ENCODE measurements at places on chromosomes 5 and 9.

DNA sequence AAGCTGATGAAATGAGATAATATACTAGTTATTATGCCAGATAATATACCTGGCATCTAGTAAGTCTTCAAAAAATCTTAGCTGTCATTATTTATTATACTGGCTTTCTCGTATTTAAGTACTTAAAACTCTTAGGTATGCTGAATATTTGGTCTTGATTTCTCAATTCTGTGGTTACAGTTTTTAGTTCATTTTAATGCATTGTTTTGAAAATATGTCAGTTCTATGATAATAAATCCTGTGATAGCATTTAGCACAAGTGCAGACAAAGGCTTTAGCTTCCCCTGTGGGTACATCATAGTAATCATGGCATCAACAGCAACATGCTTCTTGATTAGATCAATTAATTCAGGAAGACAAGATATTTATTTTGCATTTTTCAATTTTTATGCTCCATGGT is 133.0 kb downstream of the SMC2 start:
- DNase-seq = no peak

DNA sequence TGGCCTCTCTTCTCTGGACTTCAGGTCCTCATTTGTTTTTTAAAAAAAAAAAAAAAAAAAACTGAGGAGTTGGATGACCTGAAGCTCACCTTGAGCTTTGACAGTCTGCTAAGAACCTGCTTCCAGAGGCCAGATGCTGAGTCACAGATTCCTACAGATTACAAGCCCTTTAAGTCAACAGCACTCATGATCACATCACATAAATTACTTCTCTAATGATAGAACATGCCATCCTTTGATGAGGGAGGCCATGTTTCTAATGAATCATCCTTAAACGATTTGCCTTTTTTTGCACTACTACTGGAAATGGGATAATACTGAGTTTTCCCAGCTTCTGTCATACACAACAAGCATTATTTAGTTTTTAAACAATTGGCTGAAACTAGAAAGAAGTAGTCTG is 34.2 kb upstream of the MYOT start:
- DNase-seq = no peak

DNA sequence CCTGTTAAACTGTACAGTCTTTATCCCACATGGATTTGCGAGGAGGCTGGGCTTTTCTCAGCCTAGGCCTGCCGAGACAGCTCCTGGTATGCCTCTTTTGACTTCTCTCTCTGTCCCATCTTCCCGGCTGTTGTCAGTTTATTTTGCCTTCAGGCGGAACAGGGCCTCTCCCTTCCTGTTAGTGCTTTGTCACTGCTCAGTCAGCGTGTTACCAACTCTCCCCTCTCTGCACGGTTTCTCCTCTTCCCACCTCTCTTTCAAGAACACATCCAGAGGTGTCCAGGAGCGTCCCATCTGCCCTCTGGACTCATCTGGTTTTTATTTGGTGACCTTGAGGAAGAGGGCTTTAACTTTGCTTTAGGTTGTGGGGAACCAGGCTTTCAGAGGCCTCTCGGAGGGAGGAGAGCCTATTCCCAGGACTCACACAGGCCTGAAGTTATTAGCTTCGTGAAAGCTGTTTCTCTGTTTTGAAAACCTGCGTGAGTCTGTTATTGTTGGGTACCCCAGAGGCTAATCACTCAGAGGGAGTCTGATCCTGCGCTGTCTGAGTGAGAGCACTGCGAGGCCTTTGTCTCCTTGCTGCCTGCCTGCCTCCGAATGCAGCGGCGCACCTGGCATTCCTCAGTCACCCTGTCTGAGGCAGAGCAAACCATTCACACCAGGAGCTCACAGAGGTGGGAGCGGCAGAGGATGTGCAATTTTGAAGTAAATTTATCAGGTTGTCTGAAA is 234.4 kb upstream of the MPDZ start:
- no peak for DNase-seq

DNA sequence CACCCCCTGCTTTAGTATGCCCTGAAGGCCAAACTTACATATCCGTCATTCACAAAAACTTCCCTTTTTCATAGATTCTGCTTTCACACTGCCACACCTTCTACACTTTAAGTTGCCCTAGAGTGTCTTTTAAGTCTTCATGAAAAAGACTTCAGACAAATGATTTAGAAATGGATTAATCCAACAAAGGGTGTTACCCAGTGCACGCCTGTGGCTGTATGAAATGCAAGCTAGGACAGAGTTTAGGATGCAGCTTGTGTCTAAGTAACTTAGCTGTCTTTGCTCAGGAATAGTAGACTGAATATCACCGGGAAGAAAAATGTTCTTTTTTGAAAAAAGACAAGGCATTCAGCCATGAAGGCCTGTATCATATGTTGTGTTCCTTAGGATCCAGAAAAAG is 210.0 kb downstream of the MPDZ start:
- no peak for DNase-seq

DNA sequence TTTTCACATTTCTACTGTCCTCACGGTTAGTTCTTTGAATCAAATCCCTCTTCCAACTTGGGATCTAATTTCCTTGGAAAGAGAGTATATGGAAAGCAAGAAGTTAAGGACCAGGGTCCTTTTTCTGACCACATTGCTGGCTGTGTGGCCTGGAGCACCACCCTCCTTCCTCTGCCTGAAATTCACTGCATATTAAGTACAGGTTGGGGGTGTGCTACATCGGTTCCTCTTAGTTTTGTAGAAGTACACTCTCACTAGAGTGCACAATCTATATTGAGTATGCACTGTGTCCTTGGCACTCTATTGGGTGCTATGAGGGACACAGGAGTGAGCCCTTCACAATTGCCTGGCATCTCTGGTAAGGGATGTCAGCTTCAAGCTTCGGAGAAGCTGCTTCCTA is 53.8 kb upstream of the KLF9 start:
- no peak for DNase-seq

GRCh38 chr5:83265318-83265717 is 188.0 kb downstream of the XRCC4 start:
- DNase-seq = no peak

GRCh38 chr5:166178411-166179080 is 2112.9 kb upstream of the WWC1 start:
- no peak for DNase-seq

DNA sequence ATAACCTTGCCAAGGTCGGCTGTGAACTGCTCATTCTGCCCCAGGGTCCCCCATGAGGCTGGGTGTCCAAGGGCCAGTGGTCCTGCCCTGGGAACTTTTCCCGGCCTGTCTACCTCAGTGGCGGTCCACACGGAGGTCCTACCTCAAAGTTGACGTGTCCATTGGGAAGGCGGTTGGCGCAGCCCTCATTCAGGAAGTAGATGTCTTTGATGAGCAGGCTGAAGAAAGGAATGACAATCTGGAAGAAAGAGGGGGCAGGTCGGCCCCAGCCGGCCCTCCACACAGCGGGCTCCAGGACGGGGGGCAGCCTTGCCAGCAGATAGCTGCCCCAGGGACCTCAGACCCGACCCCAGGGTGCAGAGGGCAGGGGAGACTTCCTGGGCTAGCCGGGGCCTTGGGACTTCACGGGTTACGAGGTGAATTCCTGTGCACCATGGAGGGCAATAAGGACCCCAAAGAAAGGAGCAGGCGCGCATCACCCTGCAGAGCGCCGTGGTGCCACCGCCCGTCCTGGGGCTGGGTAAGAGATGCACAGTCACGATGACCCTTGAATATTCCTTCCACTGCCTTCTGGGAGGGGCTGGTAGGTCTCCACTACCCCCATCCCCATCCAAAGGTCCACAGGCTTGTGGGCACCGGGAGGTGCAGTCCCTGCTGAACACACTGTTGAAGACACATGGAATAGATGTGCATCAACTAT is 42.9 kb upstream of the RNF130 start:
- DNase-seq = no peak

DNA sequence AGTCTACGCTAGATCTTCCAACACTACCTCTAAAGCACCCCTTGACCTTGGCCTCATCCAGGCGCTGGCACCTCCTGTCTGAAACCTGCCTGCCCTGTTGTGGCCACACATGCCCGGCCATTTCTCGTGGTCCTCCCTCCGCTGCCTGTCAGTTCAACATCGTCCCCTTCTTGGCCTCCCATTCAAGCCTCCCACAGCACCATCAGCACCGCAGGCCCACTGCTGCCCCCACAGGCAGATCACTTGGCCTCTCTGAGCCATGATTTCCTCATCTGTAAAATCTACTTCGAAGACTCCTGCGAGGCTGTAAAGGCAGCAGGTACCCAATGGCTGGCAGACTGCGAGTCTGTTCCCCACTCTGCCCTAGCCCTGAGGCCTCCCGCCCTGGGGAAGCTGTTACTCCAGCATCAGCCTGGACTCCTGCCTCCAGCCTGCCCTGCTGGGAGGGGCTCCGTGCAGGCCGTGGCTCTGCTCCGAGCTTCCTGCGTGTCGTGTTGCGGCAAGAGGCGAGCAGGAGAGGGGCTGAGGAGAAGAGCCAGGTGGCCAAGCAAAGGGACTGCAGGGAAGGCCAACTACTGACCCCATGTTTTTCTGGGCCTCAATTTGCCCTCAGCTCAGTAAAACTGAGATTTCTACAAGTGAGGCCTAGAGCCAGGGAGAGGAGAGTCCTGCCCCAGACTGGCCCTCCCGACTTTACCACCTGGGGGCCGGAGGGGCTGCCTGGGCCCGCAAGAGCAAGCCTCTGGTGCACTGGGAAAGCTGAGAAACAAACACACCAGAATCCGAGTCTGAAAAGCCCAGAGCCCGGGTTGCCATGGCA is 70.5 kb upstream of the LRRTM2 start:
- DNase-seq = no peak

- no peak for DNase-seq
Observed at GRCh38 chr9:124776618-124776953, 347 bp upstream of the OLFML2A start.

DNA sequence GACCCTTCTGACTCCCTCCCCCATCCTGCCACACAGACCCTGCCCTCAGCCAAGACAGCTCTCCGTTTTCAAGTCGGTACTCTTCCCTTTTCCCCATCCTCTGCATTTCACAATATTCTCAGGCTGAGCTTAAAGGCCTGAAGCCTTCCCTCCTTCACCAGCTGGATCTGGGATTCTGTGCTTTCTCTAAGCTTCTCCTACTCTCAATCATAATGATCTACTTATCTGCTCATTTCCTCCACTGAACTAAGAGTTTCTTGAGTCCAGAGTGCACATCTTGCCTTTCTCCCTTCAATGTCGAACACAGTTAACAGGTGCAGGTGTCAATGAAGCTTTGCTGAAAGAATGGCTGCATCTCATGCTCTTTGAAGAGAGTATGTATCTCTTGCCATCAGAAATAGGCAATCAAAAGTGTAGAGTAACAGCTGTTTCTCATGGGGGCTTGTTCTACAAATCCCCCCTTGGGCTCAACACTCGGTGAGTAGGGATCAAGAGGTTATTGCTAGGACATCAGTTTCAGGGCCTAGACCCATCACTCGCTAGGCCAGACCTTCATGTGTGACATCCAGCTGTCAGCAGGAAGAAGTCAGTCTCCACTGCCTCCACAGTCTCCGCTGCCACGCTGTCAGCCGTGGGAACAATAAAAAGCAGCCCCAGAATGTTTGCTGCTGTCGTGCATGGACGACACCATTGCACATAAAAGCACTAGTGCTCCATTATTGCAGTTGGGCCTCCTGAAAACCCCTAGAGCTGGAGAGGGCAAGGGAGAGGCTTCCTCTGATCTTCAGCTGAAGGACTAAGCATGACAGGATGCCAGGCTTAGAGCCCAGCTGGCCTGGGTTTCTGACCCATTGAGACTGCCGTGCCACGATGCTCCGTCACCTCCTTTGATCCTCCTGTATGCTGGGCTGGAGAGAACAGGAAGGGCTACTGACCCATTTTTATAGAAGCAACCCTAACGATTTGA is 23.7 kb downstream of the TRAF1 start:
- no peak for DNase-seq

- no peak for DNase-seq
Observed at GRCh38 chr9:98842510-98842909, 35.0 kb downstream of the GALNT12 start.

DNA sequence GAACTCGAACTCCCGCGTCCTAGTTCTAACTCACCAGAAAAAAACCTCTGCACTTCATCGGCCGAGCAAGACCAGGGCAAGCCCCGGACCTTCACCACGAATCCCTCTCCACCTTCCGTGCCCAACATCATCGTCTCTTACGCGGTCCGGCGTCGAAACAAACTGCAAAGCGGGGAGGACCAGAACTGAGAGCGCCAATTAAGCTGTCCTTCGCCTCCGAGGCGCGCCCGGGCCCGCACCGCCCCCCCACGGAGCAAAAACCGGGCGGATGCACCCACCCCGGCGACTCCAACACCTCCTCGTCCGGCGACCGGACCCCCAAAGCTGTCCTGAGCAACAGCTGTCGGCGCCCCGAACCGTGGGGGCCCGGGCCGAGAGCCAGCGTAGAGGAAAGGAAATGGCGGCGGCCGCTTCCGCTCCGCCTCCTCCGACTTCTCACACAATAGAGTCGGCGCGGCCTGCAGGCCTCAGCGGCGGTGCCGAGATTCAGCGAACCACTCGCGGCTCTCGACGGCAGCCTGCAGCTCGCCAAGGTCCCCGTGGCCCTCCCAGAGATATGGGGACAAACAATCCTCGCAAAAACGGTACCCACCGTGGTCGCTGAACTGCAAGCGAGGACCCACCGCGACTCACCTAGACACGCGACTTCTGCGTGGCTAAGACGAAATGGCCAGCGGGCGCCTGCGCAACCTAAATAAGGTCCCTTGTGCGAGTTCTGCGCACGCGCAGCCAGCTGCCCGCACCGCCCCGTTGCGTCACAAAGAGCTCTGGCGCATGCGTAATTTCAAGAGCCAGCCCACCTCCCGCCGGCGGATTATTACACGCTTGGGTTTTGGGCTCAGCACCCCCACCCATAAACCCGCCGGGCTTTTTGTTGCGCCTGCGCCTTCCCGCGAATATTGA is at the start of gene HNRNPH1:
Gene HNRNPH1 (minus strand): TSS at position 669 of the 903 bp plus-strand sequence. CDS start 538 bp downstream, at position 131.
- DNase-seq = peak; percentile 97

DNA sequence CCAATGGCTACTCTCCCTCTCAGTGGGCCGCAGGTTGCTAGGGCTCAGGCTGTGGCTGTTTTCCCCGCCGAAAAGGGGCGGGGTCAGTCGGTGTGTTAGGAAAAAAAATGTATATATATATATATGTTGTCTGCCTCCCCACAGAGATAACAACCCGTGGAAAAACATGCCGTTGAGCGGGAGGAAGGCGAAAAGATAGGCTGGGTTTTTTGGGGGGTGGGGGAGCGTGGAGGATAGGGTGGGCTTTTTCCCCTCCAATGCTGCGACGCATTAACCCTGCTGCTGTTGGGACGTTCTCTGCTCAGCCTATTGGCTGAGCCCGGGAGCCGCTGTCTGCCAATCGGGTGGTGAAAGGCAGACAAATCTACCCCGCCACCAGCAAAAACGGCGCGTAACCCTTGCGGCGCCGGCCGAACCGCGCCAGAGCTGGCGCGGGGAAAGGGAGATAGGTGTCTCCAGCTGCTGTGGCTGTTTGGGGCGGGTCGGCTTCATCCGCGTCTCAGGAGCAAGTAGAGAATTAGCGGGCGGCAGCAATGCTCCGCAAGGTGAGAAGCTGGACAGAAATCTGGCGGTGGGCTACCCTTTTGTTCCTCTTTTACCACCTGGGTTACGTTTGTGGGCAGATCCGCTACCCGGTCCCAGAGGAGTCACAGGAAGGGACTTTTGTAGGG is at the start of gene PCDHGC4:
Gene PCDHGC4 (plus strand): TSS at position 390 of the 671 bp plus-strand sequence. CDS start 144 bp downstream, at position 534.
- DNase-seq = no peak

GRCh38 chr9:2601785-2602378 is 19.7 kb upstream of the VLDLR start:
- DNase-seq = no peak

All from stimulated activated CD4-positive, alpha-beta T cell treated with anti-CD3 and anti-CD28 coated beads, Interleukin-1b, Interleukin-23, amount 100 ng/mL, for 24 hours (primary cell).